ENCODE measurements at places on chromosomes 13 and 19.

- DNase-seq = no peak
These were observed 12.5 kb downstream of the CEACAM3 start for GRCh38 chr19:41808663-41809566.

GRCh38 chr13:95463531-95463930, 89.0 kb upstream of the CLDN10 start:
- DNase-seq = no peak

GRCh38 chr13:27079421-27079958, 92.1 kb downstream of the USP12 start:
- DNase-seq = no peak

DNA sequence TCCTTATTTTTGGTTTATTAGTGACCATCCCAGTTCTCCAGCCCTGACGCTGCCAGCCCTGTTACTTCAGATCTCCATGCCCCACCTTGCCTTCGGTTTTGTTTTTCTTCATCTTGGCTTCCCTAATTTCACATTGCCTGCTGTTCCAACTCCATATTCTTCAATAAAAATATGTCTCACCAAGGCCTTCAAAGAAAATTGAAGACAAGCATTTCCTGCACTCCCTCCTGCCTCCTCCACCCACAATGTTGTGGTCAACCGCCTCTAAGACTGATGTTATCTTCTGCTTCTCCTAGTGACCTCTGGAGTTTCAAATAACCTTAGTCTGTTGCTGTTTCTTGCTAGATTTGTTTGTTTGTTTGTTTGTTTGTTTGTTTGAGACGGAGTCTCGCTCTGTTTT, 14.6 kb downstream of the PLD3 start:
- no peak for DNase-seq

GRCh38 chr19:51607077-51607476, 23.1 kb downstream of the SIGLEC5 start:
- DNase-seq = no peak

DNA sequence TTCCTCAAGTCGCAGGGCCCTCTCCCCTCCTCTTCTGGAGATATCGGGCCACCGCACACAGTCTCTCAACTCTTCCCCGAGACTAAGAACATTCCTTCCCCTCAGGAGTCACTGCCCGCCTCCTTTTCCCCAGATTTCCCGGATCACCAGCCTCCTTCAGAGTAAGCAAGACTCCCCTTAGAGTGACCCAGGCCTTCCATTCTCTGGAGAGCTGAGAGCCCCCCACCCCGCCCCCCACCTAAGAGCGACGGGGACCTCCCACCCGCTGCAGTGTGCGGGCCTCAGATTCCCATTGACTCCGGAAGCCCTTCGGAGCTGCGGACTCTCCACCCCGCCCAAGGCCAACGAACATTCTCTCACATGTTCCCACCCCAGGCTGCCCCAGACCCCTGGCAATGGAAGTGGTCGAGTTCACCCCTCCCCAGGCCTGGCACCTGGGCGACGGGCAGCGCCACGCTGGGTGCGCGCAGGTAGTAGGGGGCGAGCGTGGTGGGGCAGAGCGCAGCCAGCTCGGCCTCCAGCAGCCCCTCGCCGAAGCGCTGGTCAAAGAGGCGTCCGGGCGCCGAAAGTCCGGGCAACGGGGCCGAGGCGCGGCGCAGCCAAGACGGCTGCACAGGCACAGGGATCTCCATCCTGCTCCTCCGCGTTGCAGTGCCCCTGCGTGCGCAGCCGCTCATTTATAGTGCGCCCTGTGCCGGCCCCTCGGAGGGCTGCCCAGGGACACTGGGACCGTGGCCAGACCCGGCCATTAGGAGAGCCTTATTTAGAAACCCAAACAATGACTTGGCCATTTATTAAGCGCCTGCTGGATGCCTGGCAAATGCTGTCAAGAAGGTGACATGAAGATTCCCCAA, at the start of gene HSPB6:
TSS of gene HSPB6 (minus strand) at position 653 of the 854 bp plus-strand sequence. CDS start at position 632, 21 bp downstream.
- DNase-seq = no peak

DNA sequence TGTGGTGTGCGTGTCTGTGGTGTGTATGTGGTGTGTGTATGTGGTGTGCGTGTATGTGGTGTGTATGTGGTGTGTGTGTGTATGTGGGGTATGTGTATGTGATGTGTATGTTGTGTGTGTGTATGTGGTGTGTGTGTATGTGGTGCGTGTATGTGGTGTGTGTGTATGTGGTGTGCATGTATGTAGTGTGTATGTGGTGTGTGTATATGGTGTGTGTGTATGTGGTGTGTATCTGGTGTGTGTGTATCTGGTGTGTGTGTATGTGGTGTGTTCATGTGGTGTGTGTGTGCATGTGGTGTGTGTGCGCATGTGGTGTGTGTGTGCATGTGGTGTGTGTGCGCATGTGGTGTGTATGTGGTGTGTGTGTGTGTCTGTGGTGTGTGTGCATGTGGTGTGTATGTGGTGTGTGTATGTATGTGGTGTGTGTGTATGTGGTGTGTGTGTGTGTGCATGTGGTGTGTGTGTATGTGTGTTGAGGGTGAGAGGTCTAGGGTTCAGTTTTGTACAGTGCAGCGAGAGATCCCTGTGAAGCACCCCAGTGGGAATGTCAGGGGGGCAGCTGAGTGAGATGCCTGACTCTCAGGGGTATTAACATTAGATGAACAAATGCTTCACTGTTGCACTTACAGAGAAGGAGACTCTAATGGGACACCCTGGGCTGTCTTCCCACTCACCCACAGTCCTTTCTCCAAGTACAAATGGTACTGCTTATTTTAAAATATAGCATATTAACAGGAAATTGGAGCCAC, 61.3 kb upstream of the MEDAG start:
- no peak for DNase-seq

Data from activated T-helper 1 cell treated with anti-CD3 and anti-CD28 coated beads, Interleukin-2, amount 50 U/mL, for 16 hours (primary cell).